Suprapubic skin (tissue), 4 donors: ENCODE measurements at places on chromosomes 7 and 10. TPM values are rescaled to one million over a fixed set of nuclear protein-coding genes. Genes with fewer than 3 reads are reported as not detected.

DNA sequence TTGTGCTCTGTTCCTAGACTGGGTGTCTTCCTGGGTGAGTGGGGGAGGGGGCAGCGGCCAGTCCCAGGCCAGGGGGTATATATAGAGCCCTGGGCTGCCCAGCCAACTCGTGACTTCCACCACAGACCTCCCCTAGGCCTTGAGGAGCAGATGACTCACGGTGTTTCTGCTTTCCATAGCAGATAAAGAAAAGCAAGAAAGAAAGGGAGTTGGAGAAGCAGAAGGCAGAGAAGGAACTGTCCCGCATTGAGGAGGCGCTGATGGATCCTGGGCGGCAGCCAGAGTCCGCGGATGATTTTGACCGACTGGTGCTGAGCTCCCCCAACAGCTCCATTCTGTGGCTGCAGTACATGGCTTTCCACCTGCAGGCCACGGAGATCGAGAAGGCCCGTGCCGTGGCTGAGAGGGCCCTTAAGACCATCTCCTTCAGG lies 10.1 kb downstream of the CALHM2 start:
- peaks cover 24% of the 10 kb centered on the region for H3K4me1 ChIP-seq
- no peaks in the 10 kb centered on the region for H3K27me3 ChIP-seq
- H3K27ac ChIP-seq, result no peak overlapping the region

The PLAC9 gene
- total RNA-seq, result 12.0 TPM

The ECHDC3 gene
- total RNA-seq, result 83.5 TPM

GRCh38 chr7:103379270-103379975 lies 32.0 kb downstream of the PSMC2 start:
- H3K27ac ChIP-seq, result no peak overlapping the region
- no peak for DNase-seq
- no peaks in the 10 kb centered on the region for H3K4me1 ChIP-seq
- peaks cover 5% of the 10 kb centered on the region for H3K27me3 ChIP-seq
- no peak overlapping the region for H3K4me3 ChIP-seq

The LDB3 gene
- not detected for total RNA-seq

The AKR1E2 gene
- total RNA-seq, result 4.2 TPM

DNA sequence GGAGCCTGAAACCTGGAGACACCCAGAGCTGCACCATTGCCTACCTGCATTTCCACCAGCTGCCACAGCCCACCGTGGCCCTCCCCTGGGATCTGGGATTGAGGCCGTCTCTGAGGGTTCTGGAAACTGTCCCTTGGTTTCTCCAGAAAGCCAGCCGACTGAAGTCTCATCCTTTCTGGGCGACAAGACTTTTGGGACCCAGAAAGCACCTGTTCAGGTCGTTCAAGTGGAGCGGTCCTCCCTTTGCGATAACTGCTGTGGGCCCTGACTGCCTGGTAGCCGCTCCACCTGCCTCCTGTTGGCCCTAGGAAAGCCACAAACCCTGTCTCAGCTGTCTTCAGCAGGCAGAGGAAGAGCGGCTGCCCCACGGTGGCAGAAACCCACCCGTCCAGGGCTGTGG lies 346.0 kb upstream of the MKI67 start:
- H3K27me3 ChIP-seq, result peaks cover 8% of the 10 kb centered on the region
- DNase-seq, result no peak
- no peaks in the 10 kb centered on the region for H3K36me3 ChIP-seq
- H3K27ac ChIP-seq, result no peak overlapping the region
- H3K4me3 ChIP-seq, result no peak overlapping the region

- H3K4me1 ChIP-seq, result no peaks in the 10 kb centered on the region
- DNase-seq, result no peak
- no peaks in the 10 kb centered on the region for H3K27me3 ChIP-seq
- no peak overlapping the region for H3K27ac ChIP-seq
- no peak overlapping the region for H3K4me3 ChIP-seq
- H3K36me3 ChIP-seq, result no peaks in the 10 kb centered on the region
Measured at GRCh38 chr10:62183857-62184795, 84.5 kb downstream of the RTKN2 start.

GRCh38 chr7:150754951-150755350 lies 17.7 kb downstream of the GIMAP5 start:
- H3K36me3 ChIP-seq, result no peaks in the 10 kb centered on the region
- DNase-seq, result no peak
- H3K4me3 ChIP-seq, result no peak overlapping the region
- H3K27ac ChIP-seq, result no peak overlapping the region

The PNLIPRP1 gene
- not detected for total RNA-seq

The PRPS1L1 gene
- total RNA-seq, result not detected

- no peak overlapping the region for H3K4me3 ChIP-seq
- DNase-seq, result no peak
- no peaks in the 10 kb centered on the region for H3K27me3 ChIP-seq
- H3K36me3 ChIP-seq, result no peaks in the 10 kb centered on the region
Measured at GRCh38 chr10:7048061-7048460, 362.8 kb downstream of the SFMBT2 start.

DNA sequence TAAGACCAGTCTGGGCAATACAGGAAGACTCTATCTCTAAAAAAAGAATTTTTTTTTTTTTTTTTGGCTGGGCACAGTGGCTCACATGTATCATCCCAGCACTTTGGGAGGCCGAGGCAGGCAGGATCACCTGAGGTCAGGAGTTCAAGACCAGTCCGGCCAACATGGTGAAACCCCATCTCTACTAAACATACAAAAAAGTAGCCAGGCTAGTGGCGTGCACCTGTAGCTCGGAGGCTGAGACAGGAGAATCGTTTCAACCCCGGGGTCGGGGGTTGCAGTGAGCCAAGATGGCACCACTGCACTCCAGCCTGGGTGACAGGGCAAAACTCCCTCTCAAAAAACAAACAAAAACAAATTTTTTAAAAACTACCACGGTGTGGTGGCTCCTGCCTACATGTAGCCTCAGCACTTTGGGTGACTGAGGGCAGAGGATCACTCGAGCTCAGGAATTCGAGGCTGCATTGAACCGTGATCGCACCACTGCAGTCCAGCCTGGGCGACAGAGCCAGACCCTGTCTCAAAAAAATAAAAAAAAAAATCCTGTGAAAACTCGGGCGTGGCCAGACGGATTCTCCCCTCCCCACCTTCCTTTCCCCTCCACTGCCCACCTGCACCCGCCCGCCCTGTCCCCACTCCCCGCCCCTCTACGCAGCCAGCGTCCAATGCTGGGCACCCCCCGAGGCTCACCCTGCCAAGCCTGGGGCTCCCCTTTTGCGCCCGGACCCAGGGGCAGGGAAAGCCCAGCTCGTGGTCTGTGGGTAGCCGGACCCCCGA lies 745 bp upstream of the ORAI2 start:
- H3K4me3 ChIP-seq, result peak overlapping the region; percentile 89
- peaks cover 36% of the 10 kb centered on the region for H3K4me1 ChIP-seq
- no peak for DNase-seq
- no peaks in the 10 kb centered on the region for H3K36me3 ChIP-seq
- no peaks in the 10 kb centered on the region for H3K27me3 ChIP-seq
- H3K27ac ChIP-seq, result no peak overlapping the region

The PSPH gene
- 11.6 TPM for total RNA-seq

- H3K36me3 ChIP-seq, result no peaks in the 10 kb centered on the region
- H3K27me3 ChIP-seq, result no peaks in the 10 kb centered on the region
- no peak for DNase-seq
- H3K4me3 ChIP-seq, result peak overlapping the region; percentile 100
- peaks cover 20% of the 10 kb centered on the region for H3K4me1 ChIP-seq
Measured at GRCh38 chr10:73998929-73999691, 1.2 kb downstream of the VCL start.

- no peaks in the 10 kb centered on the region for H3K27me3 ChIP-seq
- H3K36me3 ChIP-seq, result no peaks in the 10 kb centered on the region
- no peaks in the 10 kb centered on the region for H3K4me1 ChIP-seq
Measured at GRCh38 chr10:437698-438490, 251.6 kb downstream of the DIP2C start.

GRCh38 chr10:69960988-69961880 lies 91.4 kb upstream of the MACROH2A2 start:
- no peak overlapping the region for H3K4me3 ChIP-seq
- no peak for DNase-seq
- H3K27ac ChIP-seq, result no peak overlapping the region
- H3K27me3 ChIP-seq, result peaks cover 5% of the 10 kb centered on the region
- no peaks in the 10 kb centered on the region for H3K36me3 ChIP-seq

The CCAR1 gene
- 44.1 TPM for total RNA-seq

The BAIAP2L1 gene
- total RNA-seq, result 28.2 TPM

- DNase-seq, result no peak
- H3K36me3 ChIP-seq, result no peaks in the 10 kb centered on the region
- H3K27ac ChIP-seq, result no peak overlapping the region
- H3K27me3 ChIP-seq, result no peaks in the 10 kb centered on the region
- no peak overlapping the region for H3K4me3 ChIP-seq
Measured at GRCh38 chr10:61052469-61053205, 108.7 kb upstream of the RHOBTB1 start.

- H3K36me3 ChIP-seq, result peaks cover 46% of the 10 kb centered on the region
- no peak overlapping the region for H3K27ac ChIP-seq
- H3K4me3 ChIP-seq, result no peak overlapping the region
- no peaks in the 10 kb centered on the region for H3K27me3 ChIP-seq
Measured at GRCh38 chr7:149430192-149430591, 30.7 kb downstream of the ZNF777 start.

- H3K27ac ChIP-seq, result peak overlapping the region; percentile 67
- no peaks in the 10 kb centered on the region for H3K36me3 ChIP-seq
- no peaks in the 10 kb centered on the region for H3K27me3 ChIP-seq
- DNase-seq, result no peak
- H3K4me3 ChIP-seq, result peak overlapping the region; percentile 16
Measured at GRCh38 chr7:81410471-81411117, 359.3 kb downstream of the HGF start.

GRCh38 chr10:131742500-131742951 lies 158.3 kb upstream of the PPP2R2D start:
- H3K36me3 ChIP-seq, result no peaks in the 10 kb centered on the region
- peak; percentile 40 for DNase-seq
- no peaks in the 10 kb centered on the region for H3K4me1 ChIP-seq
- no peak overlapping the region for H3K27ac ChIP-seq
- H3K4me3 ChIP-seq, result no peak overlapping the region

- H3K36me3 ChIP-seq, result no peaks in the 10 kb centered on the region
- no peaks in the 10 kb centered on the region for H3K27me3 ChIP-seq
- H3K27ac ChIP-seq, result no peak overlapping the region
- H3K4me3 ChIP-seq, result no peak overlapping the region
Measured at GRCh38 chr10:2201534-2202099, 464.3 kb upstream of the ADARB2 start.

- H3K36me3 ChIP-seq, result no peaks in the 10 kb centered on the region
- H3K27me3 ChIP-seq, result no peaks in the 10 kb centered on the region
- H3K4me1 ChIP-seq, result peaks cover 15% of the 10 kb centered on the region
- DNase-seq, result no peak
- no peak overlapping the region for H3K4me3 ChIP-seq
Measured at GRCh38 chr7:3896169-3896765, 595.2 kb downstream of the SDK1 start.

The RBP3 gene
- total RNA-seq, result not detected

GRCh38 chr10:58358947-58359346 lies 24.1 kb downstream of the UBE2D1 start:
- no peak for DNase-seq
- no peak overlapping the region for H3K27ac ChIP-seq
- H3K27me3 ChIP-seq, result no peaks in the 10 kb centered on the region
- no peaks in the 10 kb centered on the region for H3K4me1 ChIP-seq
- peaks cover under 1% of the 10 kb centered on the region for H3K36me3 ChIP-seq

DNA sequence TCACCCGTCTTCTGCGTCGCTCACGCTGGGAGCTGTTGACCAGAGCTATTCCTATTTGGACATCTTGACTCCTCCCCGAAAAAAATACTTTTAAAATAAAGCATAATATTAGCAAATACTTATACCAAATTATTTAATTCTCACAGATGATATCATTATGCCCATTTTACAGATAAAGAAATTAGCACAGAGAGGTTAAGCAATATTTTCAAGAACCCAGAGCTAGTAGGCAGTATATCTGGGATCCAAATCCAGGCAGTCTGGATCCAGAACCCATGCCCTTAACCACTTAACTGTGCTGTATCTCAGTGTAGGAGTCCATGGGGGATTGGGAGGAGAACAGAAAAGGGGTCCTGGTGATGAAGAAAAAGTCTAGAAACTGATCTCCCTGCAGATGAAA lies 6.1 kb downstream of the IQUB start:
- no peaks in the 10 kb centered on the region for H3K36me3 ChIP-seq
- DNase-seq, result no peak
- no peaks in the 10 kb centered on the region for H3K27me3 ChIP-seq
- no peak overlapping the region for H3K27ac ChIP-seq

- H3K36me3 ChIP-seq, result no peaks in the 10 kb centered on the region
- no peak overlapping the region for H3K4me3 ChIP-seq
- no peaks in the 10 kb centered on the region for H3K27me3 ChIP-seq
- H3K4me1 ChIP-seq, result peaks cover 96% of the 10 kb centered on the region
Measured at GRCh38 chr10:103784723-103785418, 70.5 kb downstream of the SH3PXD2A start.

DNA sequence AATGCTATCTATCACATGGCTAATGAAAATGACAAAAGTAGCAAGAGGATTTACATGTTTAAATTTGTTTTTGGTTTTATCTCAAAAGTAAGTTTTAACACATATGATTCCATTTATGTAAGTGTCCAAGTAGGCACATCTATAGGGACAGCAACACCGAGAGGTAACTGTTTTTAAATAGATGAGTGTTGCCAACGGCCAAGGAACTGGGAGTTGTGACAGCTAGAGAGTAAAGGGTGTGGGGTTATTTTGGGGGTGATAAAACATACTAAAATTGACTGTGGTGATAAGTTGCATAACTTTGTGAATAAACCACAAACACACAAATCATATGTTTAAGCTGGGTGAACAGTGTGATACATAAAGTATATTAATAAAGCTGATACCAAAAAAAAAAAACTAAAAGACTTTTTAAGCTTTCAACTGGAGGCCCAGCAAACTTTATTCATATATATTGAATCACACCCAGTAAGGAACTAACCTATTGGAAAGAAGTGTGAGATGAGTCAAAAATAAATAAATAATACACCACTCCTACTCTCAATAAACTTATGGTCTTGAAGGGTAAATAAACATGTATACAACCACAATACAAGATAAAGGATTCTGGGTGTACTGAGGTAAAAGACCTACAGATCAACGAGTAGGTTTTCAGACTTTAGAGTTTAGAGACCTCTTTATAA lies 33.0 kb downstream of the LRRC72 start:
- no peaks in the 10 kb centered on the region for H3K27me3 ChIP-seq
- H3K4me3 ChIP-seq, result no peak overlapping the region
- no peak overlapping the region for H3K27ac ChIP-seq
- DNase-seq, result no peak
- H3K4me1 ChIP-seq, result peaks cover 3% of the 10 kb centered on the region

DNA sequence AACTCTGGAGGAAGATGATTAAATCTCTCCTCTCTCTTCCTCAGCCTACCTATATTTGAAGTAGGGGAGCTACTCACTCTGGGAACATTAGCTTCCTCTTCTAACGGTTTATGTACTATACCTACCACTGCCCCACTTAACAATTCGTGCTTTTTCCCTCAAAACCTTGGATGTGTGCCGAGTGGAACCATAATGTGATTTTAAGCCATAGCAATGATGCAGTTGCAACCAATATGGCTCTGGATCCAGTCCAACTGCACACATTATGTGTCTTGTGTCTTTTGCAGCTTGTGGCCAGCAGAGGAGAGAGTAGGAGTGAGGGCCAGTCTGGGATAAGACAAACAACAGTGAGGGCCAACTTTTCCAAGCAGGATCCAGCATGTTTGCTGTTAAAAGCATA lies 170.7 kb downstream of the GATA3 start:
- H3K36me3 ChIP-seq, result no peaks in the 10 kb centered on the region
- H3K27ac ChIP-seq, result no peak overlapping the region
- no peak for DNase-seq
- peaks cover 9% of the 10 kb centered on the region for H3K4me1 ChIP-seq
- H3K27me3 ChIP-seq, result no peaks in the 10 kb centered on the region

GRCh38 chr10:119404719-119405519 lies 137.6 kb downstream of the RGS10 start:
- H3K36me3 ChIP-seq, result no peaks in the 10 kb centered on the region
- peak overlapping the region; percentile 29 for H3K27ac ChIP-seq
- no peak for DNase-seq
- H3K27me3 ChIP-seq, result no peaks in the 10 kb centered on the region
- H3K4me1 ChIP-seq, result peaks cover 13% of the 10 kb centered on the region
- H3K4me3 ChIP-seq, result no peak overlapping the region
